Stimulated activated CD4-positive, alpha-beta T cell treated with anti-CD3 and anti-CD28 coated beads, Interleukin-2, amount 100 ng/mL, for 48 hours (primary cell): ENCODE measurements at places on chromosomes 6 and 20.

DNA sequence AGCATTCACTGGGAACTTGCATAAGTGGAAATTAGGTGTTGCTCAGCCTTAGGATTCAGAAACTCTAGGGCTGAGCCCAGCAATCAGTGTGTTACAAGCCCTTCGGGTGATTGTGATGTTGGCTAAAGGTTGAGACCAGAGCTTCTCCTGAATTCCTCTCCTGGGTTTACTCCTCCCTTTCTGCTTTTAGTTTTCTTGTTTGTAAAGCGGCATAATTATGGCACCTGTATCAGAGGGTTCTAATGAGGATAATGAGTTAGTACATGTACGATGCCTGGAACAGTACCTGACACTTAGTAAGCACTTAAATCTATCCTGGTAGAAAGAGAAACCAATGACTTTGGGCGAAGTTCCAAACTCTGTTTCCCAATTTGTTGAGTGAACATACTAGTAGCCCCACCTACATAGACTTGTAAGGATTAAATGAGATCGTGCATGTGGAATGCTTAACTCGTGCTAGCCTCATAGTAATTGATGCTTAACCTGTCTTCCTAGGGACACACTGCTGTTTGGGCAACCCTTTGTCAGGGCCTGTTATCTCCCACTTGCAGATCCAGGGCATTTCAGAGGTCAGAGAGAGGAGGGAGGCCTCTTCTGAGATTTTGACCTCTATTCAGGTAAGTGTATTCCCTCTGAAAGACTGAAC, 932 bp upstream of the EZR start:
- no peak for DNase-seq

GRCh38 chr20:13788167-13788834, 3.5 kb downstream of the NDUFAF5 start:
- peak; percentile 10 for DNase-seq

DNA sequence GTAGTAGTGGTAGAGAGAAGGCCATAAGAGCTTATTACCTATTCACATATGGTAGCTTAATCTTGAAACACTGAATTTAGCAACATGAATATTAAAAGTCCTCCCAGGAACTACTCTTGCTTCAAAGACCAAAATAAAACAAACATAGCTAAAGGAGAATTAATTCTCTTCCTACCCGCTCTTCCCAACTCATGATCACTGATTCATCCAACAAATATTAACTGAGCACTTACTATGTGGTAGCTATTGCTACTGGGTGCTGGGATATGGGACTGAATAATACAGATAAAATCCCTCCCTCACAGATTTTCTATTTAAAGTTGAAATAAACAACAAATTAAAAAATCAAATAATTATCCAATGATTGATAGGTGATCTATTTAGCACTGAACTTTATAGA, 287.1 kb downstream of the BTBD9 start:
- DNase-seq = no peak

DNA sequence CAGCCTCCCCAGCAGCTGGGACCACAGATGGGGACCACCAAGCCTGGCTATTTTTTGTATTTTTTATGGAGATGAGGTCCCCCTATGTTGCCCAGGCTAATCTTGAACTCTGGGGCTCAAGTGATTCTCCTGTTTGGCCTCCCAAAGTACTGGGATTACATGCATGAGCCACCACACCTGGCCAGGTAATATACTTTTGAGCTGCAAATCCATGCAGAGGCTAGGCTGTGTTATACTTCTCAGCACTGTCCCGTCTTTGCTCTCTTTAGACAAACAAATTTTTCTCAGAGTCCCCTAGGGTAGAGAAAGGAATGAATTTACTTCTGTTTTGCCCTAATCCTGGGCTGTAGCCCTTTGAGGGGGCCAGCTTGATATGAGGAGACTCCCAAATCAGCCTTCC, 13.4 kb upstream of the SCAF8 start:
- DNase-seq = no peak

DNA sequence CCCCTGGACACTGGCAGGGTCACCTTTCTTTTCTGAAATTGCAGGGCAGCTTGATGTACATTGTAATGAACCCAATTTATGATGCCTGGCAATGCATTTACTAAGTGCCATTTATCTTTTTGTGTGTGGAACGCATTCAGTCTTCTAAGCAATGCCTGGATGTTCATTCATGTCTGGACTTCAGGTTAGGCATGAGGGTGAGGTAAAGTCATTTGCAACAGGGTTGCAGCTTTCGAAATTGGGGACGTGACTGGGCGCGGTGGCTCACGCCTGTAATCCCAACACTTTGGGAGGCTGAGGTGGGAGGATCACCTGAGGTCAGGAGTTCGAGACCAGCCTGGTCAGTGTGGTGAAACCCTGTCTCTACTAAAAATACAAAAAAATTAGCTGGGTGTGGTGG, 134.6 kb downstream of the SOX4 start:
- DNase-seq = no peak

- no peak for DNase-seq
These were observed 31.7 kb upstream of the UBR2 start for GRCh38 chr6:42532038-42532669.

- no peak for DNase-seq
These were observed 6.0 kb downstream of the CNPY3 start for GRCh38 chr6:42935322-42935721.

DNA sequence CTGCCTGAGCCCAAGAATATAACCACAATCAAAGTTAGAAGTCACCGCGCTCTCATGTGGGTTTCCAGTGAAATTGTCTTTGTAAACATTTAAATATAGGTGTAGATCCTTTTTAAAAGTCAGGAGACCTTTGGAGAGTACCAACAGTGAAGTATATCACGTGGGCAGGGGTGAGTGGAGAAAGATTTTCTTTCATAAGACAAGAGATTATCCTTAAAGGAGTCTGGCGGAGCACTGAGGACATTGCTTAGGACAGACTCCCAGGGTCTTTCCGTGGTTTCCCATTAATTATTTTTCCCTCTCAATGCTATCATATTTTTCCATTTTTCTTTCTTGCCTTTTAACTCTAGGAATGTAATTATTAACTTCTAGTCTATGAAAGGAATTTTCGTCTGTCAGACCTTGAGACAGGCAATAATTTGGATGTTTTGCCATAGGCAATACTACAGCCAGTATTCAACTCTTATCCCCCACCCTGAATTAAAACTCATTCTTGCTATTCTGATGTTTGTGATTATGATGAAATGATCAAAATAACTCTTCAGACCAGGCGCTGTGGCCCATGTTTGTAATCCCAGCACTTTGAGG, 31.4 kb downstream of the DCBLD1 start:
- no peak for DNase-seq

- DNase-seq = no peak
These were observed 253.2 kb downstream of the UST start for GRCh38 chr6:148999929-149000468.

DNA sequence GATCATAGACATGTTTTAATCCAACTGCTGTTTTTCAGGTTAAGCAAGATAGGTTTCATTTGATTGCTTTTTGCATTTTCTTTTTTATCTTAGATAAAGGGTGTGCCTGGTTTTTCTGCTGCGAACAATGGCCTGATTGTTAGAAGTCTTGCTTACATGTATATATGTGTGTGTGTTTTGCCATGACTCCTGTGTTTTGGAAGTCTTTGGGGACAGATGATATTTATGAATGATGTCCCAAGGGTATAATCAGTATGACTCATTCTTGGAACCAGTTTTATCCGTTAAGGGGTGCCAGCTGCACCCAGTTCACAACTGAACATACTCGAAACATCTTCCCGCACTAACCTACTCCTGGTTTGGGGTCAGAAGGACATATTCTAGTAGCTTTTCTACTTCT, 230.1 kb upstream of the SUPT3H start:
- no peak for DNase-seq

- no peak for DNase-seq
These were observed 247.9 kb downstream of the ERMARD start for GRCh38 chr6:169999367-169999766.

GRCh38 chr6:90541221-90541620, 45.7 kb downstream of the MAP3K7 start:
- no peak for DNase-seq

- no peak for DNase-seq
These were observed 13.1 kb upstream of the HDGFL1 start for GRCh38 chr6:22556266-22556665.

DNA sequence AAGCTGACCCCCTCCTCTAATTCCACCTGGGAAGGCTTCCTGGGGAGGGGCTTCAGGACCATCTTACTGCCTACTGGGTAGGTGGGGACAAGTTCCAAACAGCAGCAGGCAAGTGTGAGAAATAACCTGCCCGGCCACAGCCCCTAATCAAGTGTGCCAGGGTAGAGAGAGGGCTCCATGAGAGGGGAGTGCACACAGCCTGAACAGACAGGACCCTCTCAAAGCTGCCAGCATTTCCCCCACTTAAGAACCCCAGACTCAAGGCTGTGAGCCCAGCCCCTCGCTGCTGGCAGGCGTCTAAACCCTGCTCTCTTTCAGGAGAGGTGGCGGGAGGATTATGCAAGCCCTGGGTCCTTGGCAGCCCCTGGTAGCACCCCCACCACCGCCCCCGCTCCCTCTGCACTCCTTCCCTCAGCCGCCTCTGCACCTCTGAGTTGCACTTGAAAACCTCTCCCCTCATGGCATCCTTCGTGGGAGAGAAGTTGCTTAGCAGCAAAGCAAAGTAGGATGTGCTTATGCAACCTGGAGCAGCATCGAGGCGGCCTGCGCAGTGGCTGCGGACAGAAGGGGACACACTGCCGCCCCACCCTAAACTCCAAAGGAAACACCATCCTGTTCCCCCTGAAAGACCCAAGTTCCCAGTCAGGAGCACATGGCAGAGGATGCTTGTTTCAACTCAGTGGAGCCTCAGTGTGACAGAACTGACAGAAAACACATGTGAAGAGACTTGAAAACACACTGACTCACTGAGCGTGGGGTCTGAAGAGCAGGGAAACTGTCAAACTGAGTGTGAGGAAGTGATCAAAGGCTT, 10.5 kb downstream of the DDRGK1 start:
- DNase-seq = no peak

GRCh38 chr6:138378463-138378862, 758 bp downstream of the SMIM28 start:
- no peak for DNase-seq

GRCh38 chr6:170164271-170164900, 126.5 kb downstream of the DLL1 start:
- no peak for DNase-seq

DNA sequence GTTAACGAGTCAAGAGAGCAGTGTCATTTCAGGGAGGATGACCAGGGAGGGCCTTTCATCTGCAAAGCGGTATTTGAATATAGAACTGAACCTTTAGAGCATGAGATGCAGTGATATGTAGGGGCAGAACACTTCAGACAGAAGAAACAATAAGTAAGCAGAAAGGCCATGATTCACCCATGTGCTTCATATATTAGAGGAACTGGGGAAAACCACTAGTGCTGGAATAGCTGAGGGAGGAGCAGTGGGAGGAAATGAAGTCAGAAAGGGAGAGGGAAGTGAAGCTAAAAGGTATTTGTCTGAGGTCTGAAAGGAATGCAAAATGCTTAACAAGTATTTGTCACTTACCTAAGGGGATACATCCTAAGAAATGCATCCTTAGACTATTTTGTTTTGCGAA, 391.2 kb downstream of the ADGRB3 start:
- DNase-seq = no peak

DNA sequence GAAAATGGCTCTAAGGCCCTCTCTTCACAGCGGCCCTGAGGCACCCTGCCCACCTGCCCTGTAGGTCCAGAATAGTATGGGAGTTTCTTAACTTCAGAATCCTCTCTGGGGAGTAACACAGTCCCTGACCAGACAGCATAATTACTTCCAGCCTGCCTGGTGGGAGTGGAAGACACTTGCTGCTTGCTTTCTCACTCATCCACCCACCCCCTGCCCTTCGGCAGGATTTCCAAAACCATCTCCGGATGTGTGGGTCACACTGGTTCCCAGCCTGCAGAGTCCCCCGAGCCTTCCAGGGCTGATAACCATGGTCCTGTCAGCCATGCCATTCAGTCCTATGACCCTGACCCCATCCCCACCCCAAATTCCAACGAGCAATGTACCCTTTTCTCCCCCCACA, 5.4 kb downstream of the SLC29A1 start:
- DNase-seq = no peak

- DNase-seq = peak; percentile 54
These were observed 74.6 kb upstream of the CEP85L start for GRCh38 chr6:118725944-118726343.

- DNase-seq = no peak
These were observed 18.3 kb downstream of the HIVEP2 start for GRCh38 chr6:142926494-142927270.

GRCh38 chr6:128017288-128017687, 116.4 kb upstream of the THEMIS start:
- DNase-seq = no peak

DNA sequence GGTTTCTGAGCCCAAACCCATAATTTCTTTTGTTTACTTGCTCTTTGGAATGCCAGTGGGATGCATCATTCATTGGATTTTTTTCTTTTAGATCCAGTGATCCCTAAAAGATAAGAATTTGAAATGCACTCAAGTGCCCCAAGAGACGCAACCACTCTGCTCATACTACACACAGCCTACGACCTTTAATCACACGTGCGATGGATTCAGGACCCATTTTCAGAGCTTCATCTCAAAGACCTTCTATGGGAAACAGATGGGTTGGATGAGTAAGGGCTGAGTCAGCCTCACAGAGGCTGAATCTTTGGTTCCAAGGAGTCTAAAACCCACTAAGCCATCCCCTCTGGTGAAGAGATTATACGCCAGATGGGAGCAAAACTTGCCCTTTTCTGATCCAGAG, 265.5 kb upstream of the EXOC2 start:
- DNase-seq = no peak

- no peak for DNase-seq
These were observed 5.3 kb upstream of the CABLES2 start for GRCh38 chr20:62412194-62413024.

GRCh38 chr20:11380283-11380682, 537.4 kb upstream of the BTBD3 start:
- DNase-seq = no peak

DNA sequence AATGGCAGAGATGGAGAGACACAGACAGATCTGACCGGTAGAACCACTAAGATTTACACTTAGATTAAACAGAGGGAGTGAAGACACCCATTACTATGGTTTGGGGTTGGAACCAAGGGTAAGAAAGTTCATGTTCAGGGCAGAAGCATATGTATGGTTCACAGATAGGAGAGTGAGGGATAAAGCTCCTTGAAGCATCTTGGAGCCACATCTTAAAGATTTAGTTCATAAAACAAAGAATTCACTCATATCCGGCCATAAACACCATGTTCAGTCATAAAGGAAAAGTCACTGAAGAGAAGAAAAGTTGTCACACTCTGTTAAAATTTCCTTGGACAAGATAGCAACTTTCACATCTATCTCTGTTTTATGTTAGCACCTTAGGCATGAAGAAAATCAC, 18.0 kb downstream of the STX7 start:
- DNase-seq = no peak

GRCh38 chr6:136226027-136226673, 24.0 kb downstream of the MTFR2 start:
- peak; percentile 54 for DNase-seq

DNA sequence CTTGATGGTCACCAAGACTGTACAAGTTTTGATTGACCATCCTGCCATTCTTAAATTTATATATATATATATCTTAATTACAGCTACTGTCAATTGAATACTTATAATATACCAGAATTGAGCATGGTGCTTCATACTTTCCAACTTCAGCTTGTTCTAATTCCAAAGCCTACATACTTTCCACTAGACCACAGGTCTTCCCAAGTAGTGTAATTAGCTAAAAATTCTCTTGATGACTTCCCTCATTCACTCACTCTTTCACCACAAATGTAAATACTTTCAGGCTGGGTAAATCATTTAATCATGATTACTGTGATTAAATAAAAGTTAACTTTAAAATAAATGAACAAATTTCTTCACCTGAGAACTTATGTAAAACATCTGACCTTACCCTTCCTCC, 3.4 kb downstream of the ASF1A start:
- DNase-seq = no peak
